Immature natural killer cell (primary cell): ENCODE measurements at places on chromosomes 1 and 21. TPM values are rescaled to one million over a fixed set of nuclear protein-coding genes. Genes with fewer than 3 reads are reported as not detected.

DNA sequence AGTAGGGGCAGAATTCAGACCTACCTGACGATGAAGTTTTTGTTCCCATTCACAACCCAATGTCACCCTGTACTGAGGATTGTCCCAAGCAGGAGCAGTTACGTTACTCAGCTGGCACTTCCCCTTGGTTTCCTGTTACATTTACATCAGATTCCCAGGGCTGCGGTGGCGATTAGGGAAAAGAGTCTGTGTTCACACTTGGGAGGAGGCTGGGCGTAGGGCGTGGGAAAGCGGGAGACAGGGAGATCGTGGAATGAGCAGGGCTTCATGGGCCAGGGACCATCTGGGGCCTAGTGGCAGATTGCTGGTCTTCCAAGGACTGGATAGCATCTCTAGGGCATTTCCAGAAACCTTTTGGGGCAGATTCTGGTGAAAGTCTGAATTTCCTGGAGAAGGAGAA lies 39.0 kb downstream of the TBX19 start:
- peaks cover 13% of the 10 kb centered on the region for H3K4me1 ChIP-seq
- H3K4me3 ChIP-seq: no peak overlapping the region
- peaks cover 27% of the 10 kb centered on the region for H3K36me3 ChIP-seq
- H3K27ac ChIP-seq: no peak overlapping the region
- no peak for DNase-seq
- no peaks in the 10 kb centered on the region for H3K27me3 ChIP-seq

GRCh38 chr21:42225571-42226155 lies 6.7 kb downstream of the ABCG1 start:
- peaks cover 54% of the 10 kb centered on the region for H3K4me1 ChIP-seq
- no peak overlapping the region for H3K27ac ChIP-seq
- H3K4me3 ChIP-seq: no peak overlapping the region
- H3K27me3 ChIP-seq: no peaks in the 10 kb centered on the region

GRCh38 chr1:161817176-161817730 lies 51.1 kb downstream of the ATF6 start:
- H3K27me3 ChIP-seq: no peaks in the 10 kb centered on the region
- peaks cover 14% of the 10 kb centered on the region for H3K36me3 ChIP-seq
- H3K4me3 ChIP-seq: no peak overlapping the region
- DNase-seq: no peak
- no peak overlapping the region for H3K27ac ChIP-seq

DNA sequence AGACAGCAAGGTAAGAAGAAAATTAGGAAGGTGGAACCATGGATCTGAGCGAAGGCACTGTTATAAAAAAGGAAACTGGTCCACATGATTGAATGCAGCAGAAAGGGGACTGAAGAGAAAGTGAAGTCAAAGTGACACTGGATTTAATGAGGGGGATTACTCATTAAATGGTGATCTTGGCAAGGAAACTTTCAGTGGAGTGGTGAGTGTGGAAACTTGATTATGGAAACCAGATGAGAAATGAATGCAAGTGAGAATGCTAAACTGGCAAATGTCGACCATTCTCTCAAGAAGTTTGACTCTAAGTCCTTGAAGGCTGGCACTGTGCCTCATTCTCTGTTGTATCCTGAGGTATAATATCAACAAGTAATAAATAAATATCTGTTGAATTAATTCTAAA lies 23.3 kb downstream of the COLGALT2 start:
- DNase-seq: no peak
- H3K4me3 ChIP-seq: no peak overlapping the region
- peaks cover 10% of the 10 kb centered on the region for H3K36me3 ChIP-seq
- no peaks in the 10 kb centered on the region for H3K27me3 ChIP-seq
- peaks cover 10% of the 10 kb centered on the region for H3K4me1 ChIP-seq

The SLFNL1 gene
- 0.11 TPM for polyA plus RNA-seq

The BCAR3 gene
- polyA plus RNA-seq: not detected

The C1orf141 gene
- polyA plus RNA-seq: not detected
